ENCODE measurements at places on chromosomes 1 and 21.

- H3K36me3 ChIP-seq, result no peaks in the 10 kb centered on the region
- H3K4me3 ChIP-seq, result no peak overlapping the region
- no peak for DNase-seq
These were observed 150.3 kb downstream of the PEX14 start for GRCh38 chr1:10625076-10625475.

GRCh38 chr1:44895919-44896734 lies 53.1 kb upstream of the PTCH2 start:
- no peak overlapping the region for H3K27ac ChIP-seq
- DNase-seq, result no peak
- H3K4me3 ChIP-seq, result no peak overlapping the region
- H3K4me1 ChIP-seq, result no peaks in the 10 kb centered on the region
- H3K27me3 ChIP-seq, result no peaks in the 10 kb centered on the region

- no peak overlapping the region for H3K4me3 ChIP-seq
- peaks cover 2% of the 10 kb centered on the region for H3K36me3 ChIP-seq
- peaks cover 8% of the 10 kb centered on the region for H3K4me1 ChIP-seq
- DNase-seq, result peak; percentile 40
These were observed 55.2 kb downstream of the PUM1 start for GRCh38 chr1:31010086-31010989.

GRCh38 chr1:229029879-229030235 lies 241.1 kb upstream of the RAB4A start:
- H3K27me3 ChIP-seq, result no peaks in the 10 kb centered on the region
- no peak overlapping the region for H3K4me3 ChIP-seq
- DNase-seq, result no peak
- peaks cover 10% of the 10 kb centered on the region for H3K4me1 ChIP-seq
- H3K36me3 ChIP-seq, result no peaks in the 10 kb centered on the region

DNA sequence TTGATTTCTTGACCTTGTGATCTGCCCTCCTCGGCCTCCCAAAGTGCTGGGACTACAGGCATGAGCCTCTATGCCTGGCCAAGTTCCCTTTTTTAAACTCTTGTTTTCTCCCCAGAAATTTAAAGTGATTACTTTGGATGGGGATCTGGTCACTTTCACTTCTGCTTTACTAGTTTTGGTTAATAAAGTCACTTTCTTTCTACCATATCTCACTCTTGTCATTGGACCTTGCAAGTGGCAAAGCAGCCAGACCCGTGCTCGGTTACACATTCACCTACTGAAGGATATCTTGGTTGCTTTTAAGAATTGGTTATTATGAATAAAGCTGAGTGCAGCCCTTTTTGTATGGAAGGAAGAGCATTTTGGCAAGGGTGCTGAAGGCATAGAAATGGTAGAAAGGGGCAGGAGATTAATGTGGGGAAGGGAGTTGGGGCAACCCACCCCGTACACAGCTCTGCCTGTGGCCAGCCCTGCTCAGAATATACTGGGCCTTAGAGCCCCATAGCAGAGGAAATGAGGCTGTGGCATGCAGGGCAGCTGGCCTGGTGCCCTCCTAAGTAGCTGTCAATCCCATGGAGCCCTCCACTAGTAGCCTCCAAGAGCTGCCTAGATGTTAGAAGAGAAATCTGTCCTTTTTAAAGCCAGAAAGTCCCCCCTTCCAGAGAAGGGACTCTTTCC lies 40.7 kb downstream of the CD2 start:
- H3K4me1 ChIP-seq, result no peaks in the 10 kb centered on the region
- no peak overlapping the region for H3K4me3 ChIP-seq
- H3K36me3 ChIP-seq, result no peaks in the 10 kb centered on the region

DNA sequence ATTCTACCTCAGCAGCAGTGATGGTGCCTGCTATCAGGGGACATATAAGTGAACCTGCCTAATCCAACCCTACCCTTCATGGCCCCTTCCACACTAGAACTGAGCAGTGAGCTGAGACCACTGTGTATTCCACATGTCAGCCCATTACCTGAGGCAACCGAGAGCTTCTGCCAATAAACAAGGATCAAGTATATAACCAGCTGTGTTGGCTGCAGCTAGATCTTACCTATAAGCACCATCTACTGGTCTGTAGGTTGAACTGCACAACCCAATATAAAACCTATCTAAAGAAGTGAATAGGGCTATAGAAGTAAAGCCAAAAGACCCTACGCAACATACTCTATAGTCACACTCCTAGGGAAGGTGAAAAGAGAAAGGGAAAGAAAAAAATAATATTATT lies 376.9 kb downstream of the HHIPL2 start:
- DNase-seq, result peak; percentile 75
- no peak overlapping the region for H3K4me3 ChIP-seq
- no peaks in the 10 kb centered on the region for H3K27me3 ChIP-seq

GRCh38 chr1:3708791-3709190 lies 43.5 kb upstream of the CCDC27 start:
- no peaks in the 10 kb centered on the region for H3K4me1 ChIP-seq
- H3K27ac ChIP-seq, result no peak overlapping the region
- H3K36me3 ChIP-seq, result no peaks in the 10 kb centered on the region
- no peaks in the 10 kb centered on the region for H3K27me3 ChIP-seq
- DNase-seq, result no peak

GRCh38 chr1:156703741-156704140 lies 1.6 kb downstream of the CRABP2 start:
- H3K36me3 ChIP-seq, result peaks cover 5% of the 10 kb centered on the region
- no peak overlapping the region for H3K4me3 ChIP-seq
- H3K27me3 ChIP-seq, result no peaks in the 10 kb centered on the region

DNA sequence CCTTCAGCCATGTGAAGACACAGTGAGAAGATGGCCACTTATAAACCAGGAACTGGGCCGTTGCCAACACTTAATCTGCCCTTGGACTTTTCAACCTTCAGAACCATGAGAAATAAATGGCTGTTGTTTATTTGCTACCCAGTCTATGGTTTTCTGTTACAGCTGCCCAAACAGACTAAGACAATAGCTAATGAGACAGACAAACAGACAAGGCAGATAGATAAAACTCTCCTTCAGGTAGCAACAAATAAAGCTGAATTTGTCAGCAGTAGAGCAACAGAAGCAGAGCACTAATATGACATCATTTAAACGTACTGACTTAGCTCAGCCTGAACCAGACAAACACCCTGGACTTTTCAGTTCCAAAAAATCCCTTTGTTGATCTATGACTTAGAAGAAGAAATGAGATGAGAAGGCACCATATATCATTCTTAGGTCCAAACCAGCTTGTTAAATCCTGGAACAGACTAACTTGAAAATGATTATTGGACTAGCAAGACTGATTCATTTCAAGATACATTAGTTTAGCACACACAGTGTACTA lies 27.0 kb downstream of the ZZZ3 start:
- H3K4me3 ChIP-seq, result no peak overlapping the region
- H3K4me1 ChIP-seq, result no peaks in the 10 kb centered on the region
- DNase-seq, result no peak
- no peaks in the 10 kb centered on the region for H3K27me3 ChIP-seq
- H3K36me3 ChIP-seq, result no peaks in the 10 kb centered on the region

GRCh38 chr1:151885479-151885878 lies 23.8 kb downstream of the THEM4 start:
- no peaks in the 10 kb centered on the region for H3K36me3 ChIP-seq
- no peak overlapping the region for H3K4me3 ChIP-seq
- DNase-seq, result no peak
- no peak overlapping the region for H3K27ac ChIP-seq
- H3K27me3 ChIP-seq, result no peaks in the 10 kb centered on the region

DNA sequence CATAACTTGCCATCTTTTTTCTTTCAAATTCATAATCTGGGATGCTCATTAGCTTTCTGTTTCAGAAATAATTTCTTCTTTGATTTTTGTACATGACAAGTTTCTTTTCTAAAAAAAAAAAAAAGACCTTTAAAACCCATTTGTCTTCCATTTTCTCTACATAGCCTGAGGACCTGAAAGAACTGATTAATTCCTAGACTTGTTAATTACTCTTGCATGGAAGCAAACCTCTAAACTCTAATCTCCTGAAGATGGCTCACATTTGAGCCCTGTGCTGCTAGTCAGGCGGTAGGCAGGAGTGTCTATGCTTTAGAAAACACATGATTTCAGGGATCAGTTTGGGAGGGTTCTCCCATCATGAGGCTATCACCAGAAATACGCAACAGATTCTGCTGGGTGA lies 152.0 kb downstream of the KAZN start:
- no peaks in the 10 kb centered on the region for H3K36me3 ChIP-seq
- no peaks in the 10 kb centered on the region for H3K27me3 ChIP-seq
- H3K4me1 ChIP-seq, result peaks cover 1% of the 10 kb centered on the region
- no peak overlapping the region for H3K4me3 ChIP-seq
- DNase-seq, result no peak

DNA sequence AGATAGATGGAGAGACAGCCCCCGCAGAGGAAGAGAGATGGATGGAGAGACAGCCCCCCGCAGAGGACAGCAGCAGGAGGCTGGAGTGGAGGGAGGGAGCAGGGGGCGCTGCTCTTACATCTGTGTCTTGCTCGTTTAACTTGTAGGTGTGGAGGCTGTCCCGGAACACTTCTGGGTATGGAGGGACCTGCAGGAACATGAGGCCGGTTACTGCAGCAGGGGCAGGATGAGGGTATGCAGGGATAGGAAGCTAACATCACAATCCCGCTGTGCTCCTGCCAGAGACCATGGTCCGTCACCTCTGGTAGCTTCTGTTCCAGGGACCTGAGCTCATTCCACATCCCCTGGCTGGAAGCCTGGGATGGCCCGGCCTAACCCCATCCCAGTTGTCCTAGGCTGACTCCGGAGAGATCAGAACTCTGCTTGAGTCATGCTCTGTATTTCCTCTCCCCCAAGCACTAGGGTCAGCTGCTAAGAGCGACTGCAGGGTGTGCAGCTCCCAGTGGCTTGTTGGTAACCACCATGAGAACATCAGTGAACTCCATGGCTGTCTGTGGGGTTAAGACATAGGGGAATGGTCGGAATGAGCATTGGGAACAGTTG lies 36.7 kb upstream of the GOLT1A start:
- H3K36me3 ChIP-seq, result no peaks in the 10 kb centered on the region
- H3K4me1 ChIP-seq, result no peaks in the 10 kb centered on the region
- H3K4me3 ChIP-seq, result no peak overlapping the region
- DNase-seq, result no peak
- no peak overlapping the region for H3K27ac ChIP-seq

GRCh38 chr21:29640080-29640508 lies 299.7 kb downstream of the GRIK1 start:
- no peak overlapping the region for H3K4me3 ChIP-seq
- no peaks in the 10 kb centered on the region for H3K36me3 ChIP-seq
- no peak overlapping the region for H3K27ac ChIP-seq
- no peaks in the 10 kb centered on the region for H3K4me1 ChIP-seq

DNA sequence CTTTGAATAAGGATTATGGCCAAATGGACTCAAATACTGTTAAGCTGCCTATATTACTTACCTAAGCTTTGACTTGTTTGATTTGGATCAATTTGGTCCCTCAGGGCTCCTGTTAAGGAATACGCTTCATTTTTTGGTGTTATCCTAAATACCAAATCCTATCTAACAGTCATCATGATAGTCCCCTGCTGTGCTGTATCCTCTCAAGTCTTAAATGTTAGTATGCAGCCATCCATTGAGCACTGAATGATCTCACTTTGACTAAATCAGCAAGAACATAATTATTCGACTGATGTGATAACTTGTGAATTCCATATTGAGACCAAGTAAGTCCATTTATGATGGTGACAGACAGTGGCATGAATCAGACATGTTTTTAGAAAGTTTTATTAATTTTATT lies 53.1 kb upstream of the ATF3 start:
- H3K4me1 ChIP-seq, result no peaks in the 10 kb centered on the region
- H3K36me3 ChIP-seq, result no peaks in the 10 kb centered on the region
- no peak overlapping the region for H3K27ac ChIP-seq
- peak; percentile 59 for DNase-seq
- no peak overlapping the region for H3K4me3 ChIP-seq
- H3K27me3 ChIP-seq, result no peaks in the 10 kb centered on the region

DNA sequence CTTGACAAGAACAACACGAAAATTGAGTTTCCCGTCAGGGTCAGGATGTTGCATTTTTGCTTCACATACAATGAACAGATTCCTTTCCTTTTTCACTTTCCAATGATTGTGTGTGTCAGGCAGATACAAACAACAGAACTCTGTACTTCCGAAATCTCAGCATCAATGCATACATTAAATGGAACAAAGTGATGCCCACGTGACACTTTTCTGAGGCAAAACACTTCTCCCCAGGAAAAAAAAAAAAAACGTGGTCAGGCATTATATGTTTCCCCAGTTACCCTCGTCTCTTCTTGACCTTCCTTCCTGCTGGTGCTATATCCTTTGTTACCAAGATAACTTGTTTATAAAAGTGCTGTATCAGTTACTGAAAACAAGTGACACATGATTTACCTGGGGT lies 181.8 kb downstream of the ZNF281 start:
- H3K27ac ChIP-seq, result no peak overlapping the region
- H3K4me1 ChIP-seq, result peaks cover 3% of the 10 kb centered on the region
- DNase-seq, result no peak
- no peaks in the 10 kb centered on the region for H3K27me3 ChIP-seq
- no peak overlapping the region for H3K4me3 ChIP-seq

DNA sequence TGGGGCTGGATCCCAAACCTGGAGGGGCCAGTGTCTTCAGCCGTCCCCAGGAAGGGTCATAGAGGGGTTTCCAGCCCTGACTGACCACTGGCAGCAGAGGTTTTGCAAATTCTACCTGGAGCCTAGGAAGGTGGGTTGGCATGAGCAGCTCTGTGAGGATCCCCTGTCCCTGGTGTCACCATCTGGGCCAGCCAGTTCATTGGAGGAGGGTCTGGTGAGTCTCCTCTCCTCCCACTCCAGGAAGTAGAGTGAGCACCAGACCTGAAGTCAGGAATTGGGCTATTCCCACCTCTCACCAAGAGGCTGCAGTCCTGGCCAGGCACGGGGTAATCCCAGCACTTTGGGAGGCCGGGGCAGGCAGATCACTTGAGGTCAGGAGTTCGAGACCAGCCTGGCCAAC lies 57.4 kb downstream of the UBIAD1 start:
- peak; percentile 55 for DNase-seq
- H3K36me3 ChIP-seq, result no peaks in the 10 kb centered on the region
- no peak overlapping the region for H3K4me3 ChIP-seq
- H3K27me3 ChIP-seq, result no peaks in the 10 kb centered on the region
- no peak overlapping the region for H3K27ac ChIP-seq

GRCh38 chr1:116352349-116352813 lies 20.7 kb upstream of the ATP1A1 start:
- no peak for DNase-seq
- no peak overlapping the region for H3K27ac ChIP-seq
- no peaks in the 10 kb centered on the region for H3K4me1 ChIP-seq
- no peaks in the 10 kb centered on the region for H3K36me3 ChIP-seq
- no peaks in the 10 kb centered on the region for H3K27me3 ChIP-seq

- DNase-seq, result no peak
- H3K27me3 ChIP-seq, result no peaks in the 10 kb centered on the region
- H3K4me3 ChIP-seq, result no peak overlapping the region
- no peaks in the 10 kb centered on the region for H3K36me3 ChIP-seq
- H3K27ac ChIP-seq, result no peak overlapping the region
These were observed 72.0 kb upstream of the VAV3 start for GRCh38 chr1:108036796-108037562.

All from mesendoderm (in vitro differentiated cells).